ENCODE measurements at places on chromosomes 3 and 15. TPM values are rescaled to one million over a fixed set of nuclear protein-coding genes. Genes with fewer than 3 reads are reported as not detected.
A peak's percentile ranks its signal among the peaks of the same experiment; 100 is the strongest.

DNA sequence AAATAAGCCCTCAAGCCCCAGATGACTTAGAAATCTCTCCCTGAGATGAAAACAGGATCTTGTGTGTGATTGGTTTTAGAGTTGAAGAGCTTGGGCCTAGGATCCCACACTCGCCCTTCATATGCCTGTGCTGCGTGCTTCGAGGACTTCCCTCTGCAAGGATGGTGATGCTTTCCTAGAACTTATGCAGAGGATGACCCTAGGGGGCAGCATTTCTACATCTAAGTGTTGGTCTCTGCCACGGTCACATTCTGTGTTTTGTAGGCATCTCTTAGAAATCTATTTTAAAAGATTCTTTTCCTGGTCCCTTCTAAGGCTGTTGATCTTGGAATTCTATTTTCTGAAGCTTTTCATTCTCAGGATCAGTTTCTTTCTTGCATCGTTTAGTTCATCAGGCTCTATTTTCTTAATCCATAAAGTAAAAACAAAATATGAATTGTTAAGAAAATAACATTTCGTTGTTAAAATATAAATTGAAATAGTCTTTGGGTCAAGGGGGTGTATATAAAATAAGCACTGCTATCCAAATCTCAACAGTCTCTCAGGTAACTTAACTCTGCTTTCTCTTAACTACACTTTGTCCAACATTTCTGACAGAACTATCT is 45.7 kb downstream of the WDR76 start:
- H3K4me3 ChIP-seq, result no peak overlapping the region
- no peak for DNase-seq
- H3K27me3 ChIP-seq, result no peaks in the 10 kb centered on the region
- H3K27ac ChIP-seq, result no peak overlapping the region
- H3K4me1 ChIP-seq, result no peaks in the 10 kb centered on the region
- peaks cover 6% of the 10 kb centered on the region for H3K36me3 ChIP-seq

DNA sequence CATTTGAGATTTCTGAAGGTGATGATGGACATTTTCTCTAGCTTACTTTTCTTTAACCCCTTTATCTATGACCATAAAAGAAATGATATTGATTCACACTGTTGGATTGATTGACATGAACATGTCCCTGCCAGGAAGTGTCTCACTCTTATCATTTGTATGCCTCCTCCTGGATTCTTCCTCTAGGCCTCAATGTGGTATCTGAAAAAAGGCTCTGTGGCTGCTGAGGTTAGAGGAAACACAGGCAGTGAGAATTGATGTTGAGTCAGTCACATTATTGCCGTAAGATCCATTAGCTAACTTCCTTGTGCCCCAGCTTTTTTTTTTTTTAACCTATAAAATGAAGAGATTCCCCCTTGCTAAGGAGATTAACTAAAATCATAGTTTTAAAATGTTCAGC is 8.0 kb upstream of the THRB start:
- no peak for DNase-seq
- H3K36me3 ChIP-seq, result no peaks in the 10 kb centered on the region
- no peak overlapping the region for H3K4me3 ChIP-seq
- no peaks in the 10 kb centered on the region for H3K27me3 ChIP-seq
- peaks cover 4% of the 10 kb centered on the region for H3K4me1 ChIP-seq

DNA sequence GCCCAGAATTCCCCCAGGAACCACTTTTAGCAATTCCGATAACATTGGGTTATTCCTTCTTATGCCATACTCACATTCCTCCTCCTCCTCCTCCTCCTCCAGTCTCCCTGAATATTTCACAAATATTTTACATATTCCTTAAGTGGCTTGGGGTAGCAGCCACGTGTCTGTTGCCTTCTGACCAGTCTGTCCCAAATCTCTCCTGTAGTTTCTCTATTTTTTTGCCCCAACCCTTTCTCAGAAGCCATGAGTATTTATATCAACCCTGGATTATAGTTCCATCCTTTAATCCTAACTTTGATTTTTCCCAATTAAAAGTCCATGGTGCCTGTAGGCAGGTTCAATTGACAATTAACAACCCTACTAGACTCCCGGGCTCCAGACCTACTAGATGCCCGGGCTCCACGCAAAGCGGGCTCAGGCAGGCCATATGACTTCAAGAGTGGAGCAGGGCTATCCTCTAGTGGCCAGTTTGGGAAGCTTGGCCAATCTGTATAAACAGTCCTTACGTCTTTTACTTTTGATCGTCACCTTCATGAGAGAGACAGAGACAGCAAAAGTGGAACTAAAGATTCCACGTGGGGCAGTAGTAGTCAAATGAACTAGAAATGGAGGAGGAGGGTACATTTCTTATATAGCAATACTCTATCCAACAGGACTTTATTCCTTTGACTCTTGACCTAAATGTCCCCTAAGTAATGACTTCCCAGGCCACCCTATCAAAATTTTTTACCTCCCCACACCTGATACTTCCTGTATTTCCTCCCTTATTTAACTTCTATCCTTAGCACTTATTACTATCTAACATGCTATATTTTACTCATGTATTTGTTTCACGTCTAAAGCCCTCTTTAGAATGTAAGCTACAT is 69.7 kb downstream of the USF3 start:
- no peaks in the 10 kb centered on the region for H3K36me3 ChIP-seq
- no peak for DNase-seq
- H3K27me3 ChIP-seq, result no peaks in the 10 kb centered on the region
- H3K4me1 ChIP-seq, result peaks cover 3% of the 10 kb centered on the region
- no peak overlapping the region for H3K27ac ChIP-seq

DNA sequence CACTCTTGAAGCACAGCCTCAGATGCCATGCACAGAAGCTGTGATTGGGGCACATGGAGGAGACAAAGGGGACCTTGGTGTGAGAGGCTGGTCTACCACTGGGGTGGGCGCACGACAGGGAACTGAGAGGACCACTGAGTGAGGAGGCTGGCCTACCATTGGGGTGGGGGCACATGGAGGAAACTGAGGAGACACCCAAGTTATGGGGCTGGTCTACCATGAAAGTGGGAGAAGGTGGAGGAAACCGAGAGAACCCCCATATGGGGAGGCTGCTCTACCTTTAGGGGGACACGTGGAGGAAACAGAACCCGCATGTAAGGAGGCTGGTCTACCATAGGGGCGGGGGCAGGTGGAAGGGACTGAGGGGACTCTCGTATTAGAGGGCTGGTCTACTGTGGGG is 153.4 kb downstream of the FBLN2 start:
- H3K4me3 ChIP-seq, result no peak overlapping the region
- no peak for DNase-seq
- no peaks in the 10 kb centered on the region for H3K27me3 ChIP-seq
- H3K4me1 ChIP-seq, result no peaks in the 10 kb centered on the region
- H3K27ac ChIP-seq, result no peak overlapping the region

EIF1B gene
- 22.1 TPM for total RNA-seq

- no peaks in the 10 kb centered on the region for H3K27me3 ChIP-seq
- no peak overlapping the region for H3K27ac ChIP-seq
- no peak for DNase-seq
- H3K4me3 ChIP-seq, result no peak overlapping the region
- H3K4me1 ChIP-seq, result no peaks in the 10 kb centered on the region
Measured at GRCh38 chr3:139948898-139949297, 13.9 kb downstream of the CLSTN2 start.

DNA sequence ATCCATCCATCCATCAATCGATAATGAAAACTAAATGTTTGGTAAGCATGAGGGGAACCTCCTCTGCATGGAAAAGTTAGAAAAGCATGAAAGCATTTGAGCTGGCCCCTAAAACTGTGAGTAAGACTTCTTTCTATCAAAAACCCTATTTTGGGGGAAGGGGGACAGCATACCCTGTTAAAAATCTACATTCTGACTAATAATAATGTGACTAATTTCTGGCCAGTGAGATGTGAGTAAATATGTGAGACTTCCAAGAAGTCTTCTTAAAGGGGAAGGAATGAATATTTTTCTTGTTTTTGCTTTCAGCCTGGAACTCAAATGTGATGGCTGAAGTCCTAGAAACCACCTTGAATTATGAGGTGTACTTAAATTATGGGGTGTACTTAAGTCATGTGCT is 54.9 kb downstream of the C3orf85 start:
- DNase-seq, result no peak
- no peaks in the 10 kb centered on the region for H3K36me3 ChIP-seq
- no peak overlapping the region for H3K27ac ChIP-seq

DNA sequence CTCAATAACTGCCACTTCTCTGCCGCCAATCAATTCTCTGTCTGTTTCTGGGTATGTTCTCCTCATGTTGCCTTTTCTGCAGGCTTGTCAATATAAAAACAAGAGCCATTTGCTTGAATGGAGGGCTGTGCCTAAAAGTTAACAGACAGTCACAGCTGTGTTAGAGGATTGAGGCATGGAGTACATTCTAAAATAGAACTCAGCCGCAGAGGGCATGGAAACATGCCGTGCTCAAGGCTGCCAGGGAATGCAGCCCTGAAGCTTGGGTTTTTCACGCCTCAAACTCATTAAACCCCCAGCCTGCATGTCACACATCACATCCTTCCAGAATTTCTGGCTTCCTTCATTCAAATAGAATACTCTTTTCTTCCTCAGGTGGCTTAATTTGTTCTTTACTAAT is 166.6 kb downstream of the TPRG1 start:
- peaks cover 5% of the 10 kb centered on the region for H3K4me1 ChIP-seq
- no peak overlapping the region for H3K4me3 ChIP-seq
- DNase-seq, result no peak
- no peaks in the 10 kb centered on the region for H3K27me3 ChIP-seq

- peak overlapping the region; percentile 100 for H3K4me3 ChIP-seq
- no peak for DNase-seq
- H3K27ac ChIP-seq, result peak overlapping the region; percentile 99
- H3K36me3 ChIP-seq, result no peaks in the 10 kb centered on the region
Measured at GRCh38 chr15:25439369-25439836, 579 bp upstream of the UBE3A start.

DNA sequence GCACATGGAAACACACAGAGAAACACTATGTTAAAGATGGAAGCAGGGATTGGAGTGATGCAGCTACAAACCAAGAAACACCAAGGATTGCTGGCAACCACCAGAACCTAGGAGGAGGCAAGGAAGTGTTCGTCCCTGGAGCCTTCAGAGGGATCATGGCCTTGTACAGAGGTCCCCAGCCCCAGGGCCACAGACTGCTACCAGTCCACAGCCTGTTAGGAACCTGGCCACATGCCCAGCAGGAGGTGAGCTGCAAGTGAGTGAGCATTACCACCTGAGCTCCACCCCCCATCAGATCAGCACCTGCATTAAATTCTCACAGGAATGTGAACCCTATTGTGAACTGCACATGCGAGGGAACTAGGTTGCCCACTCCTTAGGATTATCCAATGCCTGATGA is 505.7 kb upstream of the MDFIC2 start:
- H3K4me3 ChIP-seq, result no peak overlapping the region
- H3K27me3 ChIP-seq, result no peaks in the 10 kb centered on the region
- no peak overlapping the region for H3K27ac ChIP-seq
- H3K36me3 ChIP-seq, result no peaks in the 10 kb centered on the region
- DNase-seq, result no peak

LRRC49 gene
- 4.7 TPM for total RNA-seq

DNA sequence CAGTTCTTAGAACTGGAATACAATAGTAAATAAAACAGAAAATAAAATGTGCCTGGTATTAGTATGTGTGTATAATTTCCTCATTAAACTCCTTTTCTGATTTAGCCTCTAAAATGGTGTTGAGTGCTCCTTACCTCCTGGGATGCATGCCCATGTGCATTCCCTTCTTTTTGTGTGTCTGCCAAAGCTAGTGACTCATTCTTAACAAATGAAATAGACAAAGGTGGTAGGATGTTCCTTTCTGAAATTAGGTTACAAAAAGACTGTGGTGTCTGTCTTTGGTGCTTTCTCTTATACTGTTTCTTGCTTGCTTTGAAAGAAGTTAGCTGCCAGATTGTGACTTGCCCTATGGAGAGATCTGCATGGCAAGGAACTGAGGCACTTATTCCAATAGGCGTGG is 623.7 kb downstream of the GRM7 start:
- no peak for DNase-seq
- H3K4me1 ChIP-seq, result no peaks in the 10 kb centered on the region

CAMKV gene
- total RNA-seq, result not detected

GRCh38 chr15:60696523-60696859 is 217.5 kb upstream of the ICE2 start:
- H3K4me3 ChIP-seq, result no peak overlapping the region
- H3K27ac ChIP-seq, result no peak overlapping the region
- no peak for DNase-seq
- H3K36me3 ChIP-seq, result no peaks in the 10 kb centered on the region
- H3K4me1 ChIP-seq, result no peaks in the 10 kb centered on the region

TMEM212 gene
- not detected for total RNA-seq

DNA sequence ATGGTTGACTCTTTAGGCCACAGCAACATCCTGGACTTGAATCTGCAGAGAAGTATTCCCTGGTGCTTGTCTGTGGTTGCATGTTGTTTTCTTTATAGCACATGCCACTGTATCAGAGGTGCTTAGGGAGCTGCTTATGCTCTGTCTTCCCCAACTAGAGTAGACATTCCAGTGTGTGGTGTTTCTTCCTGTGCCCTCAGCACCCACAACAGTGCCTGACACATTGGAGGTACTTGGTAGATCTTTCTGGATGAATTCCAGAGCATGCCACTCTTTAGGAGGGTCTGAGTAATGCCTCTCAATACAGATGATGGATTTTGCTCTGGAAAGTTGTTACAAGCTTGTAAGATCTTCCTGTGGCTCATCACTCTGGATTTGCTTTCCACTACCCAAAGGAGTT is 117.6 kb downstream of the CHDH start:
- no peaks in the 10 kb centered on the region for H3K36me3 ChIP-seq
- no peak overlapping the region for H3K27ac ChIP-seq
- H3K4me1 ChIP-seq, result no peaks in the 10 kb centered on the region
- DNase-seq, result no peak
- no peak overlapping the region for H3K4me3 ChIP-seq
- H3K27me3 ChIP-seq, result peaks cover 13% of the 10 kb centered on the region

- no peaks in the 10 kb centered on the region for H3K4me1 ChIP-seq
- no peak for DNase-seq
- H3K27ac ChIP-seq, result no peak overlapping the region
- no peak overlapping the region for H3K4me3 ChIP-seq
- H3K36me3 ChIP-seq, result no peaks in the 10 kb centered on the region
- H3K27me3 ChIP-seq, result no peaks in the 10 kb centered on the region
Measured at GRCh38 chr3:74375653-74376052, 238.8 kb downstream of the CNTN3 start.

ARGFX gene
- not detected for total RNA-seq

GRCh38 chr3:161489395-161489794 is 7.2 kb upstream of the OTOL1 start:
- H3K4me3 ChIP-seq, result no peak overlapping the region
- H3K4me1 ChIP-seq, result no peaks in the 10 kb centered on the region
- no peaks in the 10 kb centered on the region for H3K36me3 ChIP-seq

DNA sequence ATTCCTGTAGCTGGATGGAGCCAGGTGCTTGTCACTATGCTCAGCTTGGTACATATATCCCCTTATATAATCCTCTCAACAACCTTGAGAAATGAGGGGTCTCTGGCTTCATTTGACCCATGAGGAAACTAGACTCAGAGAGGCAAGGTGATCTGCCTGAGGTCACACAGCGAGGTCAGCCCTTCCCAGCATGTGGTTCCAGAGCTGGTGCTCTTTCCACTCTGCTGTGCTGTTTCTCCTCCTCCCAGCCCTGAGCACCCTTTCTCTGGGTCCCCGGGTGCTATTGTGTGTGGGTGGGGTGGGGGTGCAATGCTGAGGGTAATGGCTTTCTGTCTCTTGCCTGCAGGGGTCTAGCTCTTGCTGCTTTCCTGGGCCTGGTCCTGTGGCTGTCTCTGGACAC is 19.3 kb downstream of the SLC28A1 start:
- no peaks in the 10 kb centered on the region for H3K27me3 ChIP-seq
- H3K4me3 ChIP-seq, result no peak overlapping the region
- DNase-seq, result no peak

- no peak overlapping the region for H3K27ac ChIP-seq
- DNase-seq, result no peak
- H3K4me3 ChIP-seq, result no peak overlapping the region
- no peaks in the 10 kb centered on the region for H3K27me3 ChIP-seq
- H3K4me1 ChIP-seq, result no peaks in the 10 kb centered on the region
Measured at GRCh38 chr3:63150880-63151279, 127.2 kb upstream of the SYNPR start.
